Ovary (tissue), 10 donors: ENCODE measurements at places on chromosomes 3 and 15. TPM values are rescaled to one million over a fixed set of nuclear protein-coding genes. Genes with fewer than 3 reads are reported as not detected.

GRCh38 chr15:71314956-71315537, 199.8 kb downstream of the THSD4 start:
- H3K27ac ChIP-seq: no peak overlapping the region
- no peak for DNase-seq
- H3K36me3 ChIP-seq: no peaks in the 10 kb centered on the region
- H3K4me3 ChIP-seq: no peak overlapping the region

GRCh38 chr15:45921978-45922377, 287.1 kb downstream of the SQOR start:
- no peaks in the 10 kb centered on the region for H3K36me3 ChIP-seq
- no peak for DNase-seq
- H3K27ac ChIP-seq: no peak overlapping the region
- no peaks in the 10 kb centered on the region for H3K27me3 ChIP-seq
- H3K4me3 ChIP-seq: no peak overlapping the region

- no peaks in the 10 kb centered on the region for H3K36me3 ChIP-seq
- no peak for DNase-seq
- H3K27ac ChIP-seq: no peak overlapping the region
- H3K4me3 ChIP-seq: no peak overlapping the region
- H3K4me1 ChIP-seq: peaks cover 10% of the 10 kb centered on the region
Measured at GRCh38 chr3:50587806-50588758, 18.8 kb downstream of the HEMK1 start.

IFT80 gene
- 29.8 TPM for total RNA-seq

TLR9 gene
- total RNA-seq: 0.91 TPM

PLSCR5 gene
- not detected for total RNA-seq

NMD3 gene
- total RNA-seq: 38.5 TPM

DNA sequence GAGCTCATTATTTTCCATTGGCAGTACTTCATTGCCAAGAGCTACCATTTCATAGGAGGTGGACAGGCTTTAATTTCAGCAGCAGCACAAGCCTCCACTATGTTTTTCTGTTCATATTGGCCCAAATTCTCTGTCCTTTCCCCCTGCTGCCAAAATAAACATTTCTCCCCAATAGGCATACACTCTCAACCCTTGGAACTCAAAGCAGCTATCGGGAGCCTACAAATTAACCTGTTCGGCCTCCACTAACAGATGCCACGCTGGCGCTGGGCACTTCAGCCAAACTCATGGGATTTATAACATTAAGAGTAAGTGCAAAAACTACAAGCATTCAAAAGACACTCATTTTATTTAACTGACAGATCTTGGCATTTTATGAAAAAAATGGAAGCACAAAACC, 95.7 kb downstream of the NSUN3 start:
- H3K4me1 ChIP-seq: peaks cover 2% of the 10 kb centered on the region
- no peak overlapping the region for H3K4me3 ChIP-seq
- no peaks in the 10 kb centered on the region for H3K36me3 ChIP-seq
- no peak for DNase-seq
- no peak overlapping the region for H3K27ac ChIP-seq

GOLGA8O gene
- 1.3 TPM for total RNA-seq
